ENCODE measurements at places on chromosomes 3 and 15. TPM values are rescaled to one million over a fixed set of nuclear protein-coding genes. Genes with fewer than 3 reads are reported as not detected.

DNA sequence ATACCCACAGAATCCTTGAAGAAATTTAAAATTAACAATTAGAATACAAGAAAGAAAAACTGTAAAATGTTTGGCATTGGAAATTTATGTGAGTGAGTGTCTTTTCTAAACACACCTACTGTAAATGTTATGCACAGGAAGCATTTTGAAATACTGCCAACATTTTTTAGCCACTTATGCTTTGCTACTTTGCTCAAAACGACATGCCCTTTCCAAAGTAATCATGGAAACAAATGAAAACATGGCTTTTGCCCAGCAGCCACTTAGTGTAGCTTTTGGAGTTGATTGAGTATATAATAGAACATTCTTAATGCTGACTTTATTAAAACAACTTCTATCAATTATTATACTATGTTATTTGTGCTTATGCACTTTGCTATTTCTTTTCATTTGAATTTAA lies 823.0 kb downstream of the CADM2 start:
- H3K27me3 ChIP-seq = no peaks in the 10 kb centered on the region
- H3K4me3 ChIP-seq = no peak overlapping the region
- DNase-seq = no peak
- no peak overlapping the region for H3K27ac ChIP-seq

The MLF1 gene
- total RNA-seq = 0.83 TPM

- no peaks in the 10 kb centered on the region for H3K36me3 ChIP-seq
- no peak overlapping the region for H3K4me3 ChIP-seq
- no peaks in the 10 kb centered on the region for H3K4me1 ChIP-seq
- DNase-seq = no peak
Measured at GRCh38 chr3:42412526-42413155, 2.2 kb upstream of the LYZL4 start.

The UPK1B gene
- not detected for total RNA-seq

DNA sequence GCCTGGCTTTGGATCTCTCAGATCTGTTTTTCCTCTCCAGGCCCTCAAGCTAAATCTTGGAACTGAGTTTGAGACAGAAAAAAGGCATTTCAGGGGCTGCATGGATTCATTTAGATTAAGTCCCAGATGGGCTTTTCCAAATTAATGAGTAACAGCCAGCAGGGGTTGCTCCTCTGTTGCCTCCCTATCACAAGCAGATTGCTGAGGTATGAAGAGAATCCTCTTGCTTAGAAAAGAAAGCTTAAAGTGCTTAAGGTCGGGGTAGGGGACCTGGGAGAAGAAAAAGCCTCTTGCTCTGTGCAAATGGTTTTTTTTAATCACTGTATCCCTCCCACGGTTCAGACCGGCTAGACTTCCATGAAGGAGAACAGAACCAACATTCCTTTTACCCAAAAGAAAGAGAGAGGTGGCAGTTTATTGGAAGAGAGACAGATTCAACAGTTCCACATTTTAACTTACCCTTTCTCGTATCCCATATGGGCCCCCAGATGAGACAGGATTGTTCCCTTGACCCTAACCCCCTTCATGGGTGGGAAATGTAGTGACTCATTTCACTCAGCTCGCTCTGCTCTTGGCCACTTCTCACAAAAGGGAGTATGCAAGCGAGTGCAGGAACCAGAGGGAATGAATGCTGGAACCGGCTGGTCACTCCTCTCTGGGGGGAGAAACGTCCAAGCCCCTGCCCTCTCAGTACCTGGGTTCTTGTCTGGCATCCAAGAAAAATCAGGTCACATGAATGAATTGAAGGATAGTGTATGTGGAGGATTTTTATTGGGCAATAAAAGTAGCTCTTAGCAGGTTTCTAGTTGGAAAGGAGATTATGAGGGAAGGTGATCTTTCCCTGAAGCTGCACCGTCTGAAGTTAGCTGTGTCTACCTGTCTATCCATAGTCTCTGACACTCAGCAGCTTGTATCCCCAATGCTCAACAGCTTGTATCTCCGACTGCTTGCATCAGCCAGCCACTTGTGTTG lies 745.2 kb downstream of the SI start:
- DNase-seq = no peak
- no peaks in the 10 kb centered on the region for H3K4me1 ChIP-seq
- no peaks in the 10 kb centered on the region for H3K36me3 ChIP-seq
- H3K27ac ChIP-seq = no peak overlapping the region

DNA sequence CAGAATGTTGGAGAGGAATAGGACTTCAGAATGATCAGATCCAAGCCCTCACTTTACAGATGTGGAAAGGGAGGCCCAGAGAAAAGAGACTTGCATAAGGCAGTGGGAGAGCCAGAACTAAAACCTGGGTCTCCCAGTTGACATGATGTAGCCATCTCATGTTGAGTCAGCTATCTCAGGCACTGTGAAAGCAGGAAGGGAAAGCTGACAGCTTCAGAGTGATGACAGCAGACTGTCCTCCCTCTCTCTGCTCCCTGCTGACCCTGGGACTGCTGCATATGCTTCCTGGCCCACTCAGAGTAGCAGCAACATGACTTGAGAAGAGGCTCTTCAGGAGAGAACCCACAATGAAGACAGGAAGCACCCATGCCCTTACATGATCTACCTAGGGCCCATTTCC lies 14.7 kb downstream of the FHIT start:
- no peaks in the 10 kb centered on the region for H3K4me1 ChIP-seq
- H3K36me3 ChIP-seq = peaks cover under 1% of the 10 kb centered on the region
- H3K27ac ChIP-seq = no peak overlapping the region
- no peak overlapping the region for H3K4me3 ChIP-seq
- no peaks in the 10 kb centered on the region for H3K27me3 ChIP-seq
- DNase-seq = no peak

DNA sequence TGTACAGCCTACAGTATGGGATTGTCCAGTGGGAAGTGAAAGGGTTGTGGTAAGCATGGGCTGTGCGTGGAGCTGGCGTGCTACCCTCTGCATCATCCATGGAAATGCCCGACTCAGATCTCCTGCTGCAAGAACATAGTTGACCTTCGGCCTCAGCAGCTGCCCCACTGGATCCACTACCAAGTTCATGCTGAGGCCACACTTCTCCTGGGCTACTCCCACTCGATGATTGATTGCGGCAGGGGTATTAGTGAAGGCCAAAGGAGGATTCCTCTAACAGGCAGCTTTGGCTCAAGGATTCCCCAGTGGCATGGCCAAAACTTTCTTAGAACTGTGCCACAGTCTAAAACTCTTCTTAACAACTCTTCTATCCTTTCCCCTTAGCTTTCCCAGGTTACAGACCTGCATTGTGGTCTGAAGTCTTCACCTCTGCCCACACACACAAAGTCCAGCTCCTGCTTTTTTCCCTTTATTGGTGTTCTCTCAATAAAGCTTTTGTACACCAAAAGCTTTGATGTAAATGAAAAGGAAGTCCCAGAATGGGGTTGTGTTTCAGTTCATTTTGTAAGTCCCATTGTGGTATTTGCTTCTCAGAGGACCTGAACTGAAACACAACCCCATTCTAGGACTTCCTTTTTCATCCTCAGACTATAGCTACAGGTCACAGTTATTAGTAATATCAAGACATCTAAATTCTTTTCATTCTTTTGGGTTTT lies 4.9 kb upstream of the TBC1D5 start:
- H3K36me3 ChIP-seq = peaks cover 4% of the 10 kb centered on the region
- no peaks in the 10 kb centered on the region for H3K27me3 ChIP-seq
- H3K4me3 ChIP-seq = peak overlapping the region; percentile 59
- H3K4me1 ChIP-seq = peaks cover 34% of the 10 kb centered on the region
- DNase-seq = no peak

DNA sequence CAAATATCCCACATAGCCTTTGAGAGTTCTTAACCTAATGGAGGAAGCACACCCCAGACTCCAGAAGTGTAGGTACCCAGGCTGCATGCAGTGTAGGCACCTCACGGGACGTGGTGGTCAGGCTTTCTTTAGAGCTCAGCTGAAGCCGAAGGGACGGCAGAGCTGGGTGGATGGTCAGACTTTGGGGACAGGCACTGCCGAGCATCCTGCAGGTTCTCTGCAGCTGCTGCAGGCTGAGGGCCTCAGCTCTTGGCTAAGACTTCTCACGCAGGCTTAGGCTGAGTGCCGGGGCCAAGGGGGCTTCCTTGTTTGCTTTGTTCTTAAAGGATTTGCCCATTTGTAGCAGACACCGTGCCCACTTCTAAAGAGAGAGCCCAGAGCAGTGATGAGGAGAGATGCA lies 177.0 kb downstream of the RAB11A start:
- no peak overlapping the region for H3K4me3 ChIP-seq
- no peaks in the 10 kb centered on the region for H3K36me3 ChIP-seq
- H3K4me1 ChIP-seq = no peaks in the 10 kb centered on the region
- peaks cover 12% of the 10 kb centered on the region for H3K27me3 ChIP-seq

The DYNLT2B gene
- 18.9 TPM for total RNA-seq

- peaks cover 9% of the 10 kb centered on the region for H3K27me3 ChIP-seq
- H3K36me3 ChIP-seq = no peaks in the 10 kb centered on the region
- H3K4me3 ChIP-seq = no peak overlapping the region
Measured at GRCh38 chr3:42764115-42764514, 8.9 kb downstream of the CCDC13 start.
